ENCODE measurements at places on chromosomes 16 and 17. TPM values are rescaled to one million over a fixed set of nuclear protein-coding genes. Genes with fewer than 3 reads are reported as not detected.

CLDN7 gene
- total RNA-seq, result 0.65 TPM

TCAP gene
- total RNA-seq, result 2.7 TPM

NPIPB9 gene
- total RNA-seq, result 7.1 TPM

SLC35G6 gene
- not detected for total RNA-seq

HOXB7 gene
- total RNA-seq, result 17.0 TPM

MATCAP1 gene
- 39.6 TPM for total RNA-seq

DNA sequence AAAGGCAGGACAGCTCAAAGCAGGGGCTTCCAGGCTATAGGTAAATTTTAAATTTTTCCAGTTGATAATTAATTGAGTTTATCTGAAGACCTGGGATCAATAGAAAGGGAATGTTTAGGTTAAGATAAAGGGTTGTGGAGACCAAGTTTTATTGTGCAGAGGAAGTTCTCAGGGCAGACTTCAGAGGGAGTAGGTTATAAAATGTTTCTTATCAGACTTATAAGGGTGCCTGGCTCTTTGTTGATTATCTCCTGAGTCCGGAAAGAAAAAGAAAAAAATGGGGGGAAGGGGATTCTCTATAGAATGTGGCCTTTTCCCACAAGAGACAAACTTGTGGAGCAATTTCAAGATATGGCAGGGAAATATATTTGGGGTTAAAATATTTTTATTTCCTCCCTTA lies 15.9 kb downstream of the SLC46A1 start:
- DNase-seq, result no peak

DNA sequence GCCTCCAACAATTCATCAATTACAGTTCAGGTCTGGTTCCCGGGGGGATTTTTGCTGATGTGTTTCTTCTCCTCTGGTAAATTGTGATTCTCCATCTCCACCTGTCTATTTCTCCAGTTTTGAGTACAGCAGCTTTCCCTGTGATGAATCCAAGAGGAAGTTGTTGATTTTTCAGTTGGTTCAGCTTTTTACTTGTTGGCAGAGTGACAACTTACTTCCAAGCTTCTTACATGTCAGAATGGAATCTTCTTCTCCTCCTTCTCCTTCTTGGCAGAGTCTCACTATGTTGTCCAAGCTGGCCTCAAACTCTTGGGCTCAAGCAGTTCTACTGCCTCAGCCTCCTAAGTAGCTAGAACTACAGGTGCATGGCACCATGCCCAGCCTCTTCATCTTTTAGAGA lies 33.4 kb upstream of the TMEM92 start:
- no peak for DNase-seq

DNA sequence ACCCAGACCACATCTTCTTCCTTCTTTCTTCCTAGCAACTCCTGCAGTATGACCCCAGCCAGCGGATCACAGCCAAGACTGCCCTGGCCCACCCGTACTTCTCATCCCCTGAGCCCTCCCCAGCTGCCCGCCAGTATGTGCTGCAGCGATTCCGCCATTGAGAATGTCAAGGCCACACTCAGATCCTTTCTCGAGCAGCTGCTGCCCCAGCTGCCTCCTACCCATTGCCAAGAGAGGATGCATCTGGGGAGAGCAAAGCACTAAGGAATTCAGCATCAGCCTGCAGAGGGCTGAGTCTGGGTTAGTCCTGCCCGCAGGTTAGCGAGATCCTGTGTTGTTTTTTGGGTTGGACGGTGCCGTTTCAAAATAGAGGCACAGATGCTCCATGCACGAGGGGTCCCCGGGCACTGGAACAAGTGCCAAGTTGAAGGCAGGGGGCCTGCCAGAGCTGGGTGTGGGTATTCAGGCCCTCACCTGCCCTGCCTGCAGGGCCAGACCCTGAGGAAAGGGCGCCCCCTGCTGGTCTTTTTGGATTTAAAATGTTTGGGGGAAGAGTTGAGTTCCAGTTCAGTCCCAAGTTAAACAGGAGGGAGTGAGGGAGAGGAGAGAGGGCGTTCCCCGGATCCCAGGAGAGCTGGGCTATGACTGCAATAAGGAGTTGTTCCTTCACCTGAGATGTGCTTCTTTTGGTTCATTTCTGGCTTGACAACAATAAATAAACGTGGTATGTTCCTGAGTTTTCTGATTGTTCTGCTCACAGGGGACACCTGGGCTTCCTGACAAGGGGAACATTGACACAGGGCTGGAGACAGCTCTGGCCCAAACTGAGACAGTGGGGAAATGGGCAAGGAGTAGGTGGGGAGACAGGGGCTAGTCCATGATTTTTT lies 4.9 kb downstream of the CDK3 start:
- peak; percentile 89 for DNase-seq

GRCh38 chr17:62760059-62760944 lies 47.8 kb downstream of the MARCHF10 start:
- DNase-seq, result no peak

DNA sequence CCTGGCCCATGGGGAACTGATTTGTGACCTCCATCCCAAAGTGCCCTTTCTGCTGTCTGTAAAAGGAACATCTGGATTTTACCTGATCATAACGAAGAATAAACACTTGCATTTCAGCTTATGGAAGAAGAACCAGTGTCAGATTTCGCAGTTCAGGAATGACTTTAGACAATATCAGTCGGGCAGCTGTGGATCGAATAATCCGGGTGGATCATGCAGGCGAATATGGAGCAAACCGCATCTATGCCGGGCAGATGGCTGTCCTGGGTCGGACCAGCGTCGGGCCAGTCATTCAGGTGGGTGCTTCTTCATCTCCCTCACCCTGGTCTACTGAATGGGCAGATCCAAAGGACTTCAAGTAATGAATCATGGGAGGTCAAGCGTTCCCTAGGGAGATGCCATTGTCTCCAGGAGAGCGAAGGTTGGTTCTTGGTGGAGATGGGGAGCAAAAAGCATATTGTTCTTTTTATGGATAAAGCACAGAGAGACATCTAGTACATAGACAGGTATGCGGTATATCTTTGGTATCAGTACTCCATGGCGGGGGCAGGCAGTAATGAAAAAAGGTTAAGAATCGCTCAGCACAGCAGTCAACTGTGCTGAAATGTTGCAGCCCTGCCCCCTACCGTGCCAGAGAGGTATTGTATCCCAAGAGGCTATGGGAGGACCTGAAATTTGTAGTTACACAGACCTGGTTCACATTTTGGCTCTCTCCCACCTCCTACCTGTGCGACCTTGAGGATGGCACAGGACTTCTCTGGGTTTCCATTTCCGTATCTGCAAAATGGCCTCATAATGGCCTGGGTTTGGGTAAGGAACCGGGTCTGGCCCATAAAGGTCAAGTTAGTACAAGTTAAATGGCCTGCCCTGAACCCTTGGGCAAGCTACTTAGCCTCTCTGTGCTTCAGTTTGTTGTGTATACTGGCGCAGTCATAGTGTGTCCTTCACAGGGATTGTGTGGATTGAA lies 4.7 kb downstream of the COQ7 start:
- peak; percentile 67 for DNase-seq

DNA sequence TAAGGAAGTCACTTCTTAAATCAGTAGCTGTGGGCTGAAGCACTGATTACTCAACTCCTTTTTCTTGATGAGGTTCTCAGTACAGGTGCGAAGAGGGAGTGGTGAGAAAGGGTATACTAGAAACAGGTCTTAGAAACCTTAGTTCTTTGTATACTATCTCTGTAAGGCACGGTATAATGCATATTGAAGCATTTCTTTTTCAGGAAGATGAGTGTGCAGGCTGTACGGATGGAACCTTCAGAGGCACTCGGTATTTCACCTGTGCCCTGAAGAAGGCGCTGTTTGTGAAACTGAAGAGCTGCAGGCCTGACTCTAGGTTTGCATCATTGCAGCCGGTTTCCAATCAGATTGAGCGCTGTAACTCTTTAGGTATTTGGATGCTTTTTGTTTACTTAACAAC lies 39.2 kb downstream of the CYLD start:
- no peak for DNase-seq

GRCh38 chr16:17350207-17350606 lies 120.6 kb downstream of the XYLT1 start:
- no peak for DNase-seq

DNA sequence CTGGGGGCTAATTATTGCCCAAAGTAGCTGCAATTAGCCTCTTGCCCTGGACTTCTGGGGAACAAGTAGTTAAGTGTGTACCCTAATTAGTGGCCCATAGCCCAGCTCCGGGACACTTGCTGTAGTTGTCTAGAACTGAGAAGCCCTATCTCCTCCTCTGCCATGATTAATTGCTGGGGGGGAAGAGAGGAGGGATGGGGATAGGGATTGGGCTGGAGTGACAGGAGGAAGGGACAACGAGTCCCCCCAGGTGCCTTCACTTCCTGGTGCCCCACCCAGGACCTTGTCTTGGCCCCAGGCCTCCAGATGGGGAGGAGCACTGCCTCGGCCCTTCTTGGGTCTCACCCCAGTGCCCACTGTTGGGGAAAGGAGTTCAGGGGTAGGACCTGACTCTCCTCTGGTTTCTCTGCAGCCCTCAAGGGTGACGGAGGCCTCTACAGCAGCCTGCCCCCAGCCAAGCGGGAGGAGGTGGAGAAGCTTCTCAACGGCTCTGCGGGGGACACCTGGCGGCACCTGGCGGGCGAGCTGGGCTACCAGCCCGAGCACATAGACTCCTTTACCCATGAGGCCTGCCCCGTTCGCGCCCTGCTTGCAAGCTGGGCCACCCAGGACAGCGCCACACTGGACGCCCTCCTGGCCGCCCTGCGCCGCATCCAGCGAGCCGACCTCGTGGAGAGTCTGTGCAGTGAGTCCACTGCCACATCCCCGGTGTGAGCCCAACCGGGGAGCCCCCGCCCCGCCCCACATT lies 17.4 kb downstream of the NGFR start:
- DNase-seq, result no peak

DNA sequence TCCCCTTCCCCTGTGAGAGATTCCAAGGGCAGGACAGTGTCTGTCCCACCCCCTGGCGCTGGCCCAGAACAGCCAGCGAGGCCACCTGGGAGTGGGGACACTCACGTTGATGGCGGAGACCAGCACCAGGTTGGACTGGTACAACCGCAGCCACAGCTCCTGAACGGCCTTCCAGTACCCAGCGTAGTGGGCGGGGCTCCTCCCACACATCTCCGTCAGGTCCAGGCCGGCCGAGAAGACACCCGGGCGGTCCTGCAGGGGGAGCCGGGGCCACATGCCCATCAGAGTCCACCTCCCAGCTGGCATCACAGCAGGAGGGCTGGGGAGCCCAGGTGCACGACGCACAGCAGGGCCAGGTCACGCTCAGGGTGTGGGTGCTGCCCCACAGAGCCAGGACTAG lies 7.1 kb downstream of the ECI1 start:
- no peak for DNase-seq

- DNase-seq, result no peak
Observed at GRCh38 chr17:8469964-8470363, 34.3 kb downstream of the NDEL1 start.

- no peak for DNase-seq
Observed at GRCh38 chr16:30087181-30087898, 4.4 kb downstream of the TBX6 start.

- DNase-seq, result no peak
Observed at GRCh38 chr16:82735186-82735585, 108.4 kb downstream of the CDH13 start.

DNA sequence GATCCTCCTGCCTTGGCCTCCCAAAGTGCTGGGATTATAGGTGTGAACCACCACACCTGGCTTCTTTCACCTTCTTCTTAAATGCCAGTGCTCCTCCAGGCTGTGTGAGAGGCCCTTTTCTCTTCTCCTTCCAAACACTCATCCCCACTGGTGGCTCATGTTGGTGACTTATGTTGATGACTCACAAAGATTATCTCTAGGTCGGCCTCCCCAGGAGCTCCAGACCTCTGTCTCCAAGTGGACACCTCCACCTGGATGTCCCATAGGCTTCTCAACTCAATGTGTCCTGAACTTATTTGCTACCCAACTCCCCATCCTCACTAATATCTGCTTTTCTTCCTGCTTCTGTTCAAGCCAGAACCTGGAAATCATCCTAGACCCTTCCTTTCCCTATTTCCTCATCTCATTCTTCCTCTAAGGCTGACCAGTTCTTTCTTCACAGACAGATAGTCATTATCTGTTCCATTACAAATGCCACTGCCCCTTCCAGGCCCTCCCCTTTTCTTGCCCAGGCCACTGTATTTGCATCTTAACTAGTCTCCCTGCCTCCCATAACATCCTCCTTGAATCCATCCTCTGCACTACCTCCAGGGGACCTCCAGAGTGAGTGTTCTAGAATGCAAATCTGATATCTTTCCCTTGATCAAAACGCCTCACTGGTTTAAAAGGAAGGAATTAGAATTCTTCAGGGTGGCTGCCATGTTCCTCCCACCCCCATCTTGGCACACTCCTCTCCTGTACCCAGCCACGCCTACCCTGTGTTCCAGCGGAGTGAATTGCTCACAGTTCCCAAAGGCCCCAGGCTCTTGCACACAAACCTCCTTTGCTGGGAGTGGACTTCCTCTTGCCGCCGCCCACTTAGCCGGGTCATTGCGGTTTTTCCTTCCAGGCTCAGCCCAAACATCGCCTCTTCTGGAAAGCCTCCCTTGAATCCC lies 34.8 kb upstream of the FBXO47 start:
- no peak for DNase-seq

- no peak for DNase-seq
Observed at GRCh38 chr16:8763899-8764298, 33.5 kb downstream of the TMEM186 start.

DNA sequence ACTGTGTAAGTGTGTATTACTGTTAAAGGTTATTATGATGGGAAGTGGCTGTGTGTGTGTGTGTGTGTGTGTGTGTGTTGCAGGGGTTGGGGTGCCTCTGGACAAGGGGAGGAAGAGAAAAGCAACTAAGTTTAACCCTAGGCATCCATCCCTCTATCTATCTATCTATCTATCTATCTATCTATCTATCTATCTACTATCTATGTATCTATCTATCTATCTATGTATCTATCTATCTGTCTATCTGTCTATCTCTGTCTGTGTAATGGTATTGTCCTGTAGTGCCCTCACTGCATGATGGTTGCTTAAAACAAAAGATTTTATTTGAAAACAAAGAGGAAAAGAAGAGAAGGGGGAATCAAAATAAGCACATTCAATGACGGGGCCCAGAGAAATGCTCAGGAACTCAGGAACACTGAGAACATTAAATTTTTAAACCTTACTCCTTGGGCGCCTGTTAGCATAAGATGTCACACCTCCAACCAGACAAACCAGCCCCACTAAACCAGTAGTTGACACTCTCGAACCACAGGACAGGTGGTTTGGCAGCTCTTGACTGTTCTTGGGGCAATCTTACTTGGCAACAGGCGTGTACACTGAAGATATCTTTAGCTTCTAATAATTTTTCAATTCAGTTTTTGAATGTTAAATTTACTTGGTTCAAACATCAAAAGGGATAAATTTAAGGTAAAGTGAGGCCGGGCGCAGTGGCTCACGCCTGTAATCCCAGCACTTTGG lies 5.1 kb upstream of the RPL26 start:
- DNase-seq, result no peak

Measured in OCI-LY7 (cell line).